ENCODE measurements at places on chromosomes 12 and 14.
A peak's percentile ranks its signal among the peaks of the same experiment; 100 is the strongest.

DNA sequence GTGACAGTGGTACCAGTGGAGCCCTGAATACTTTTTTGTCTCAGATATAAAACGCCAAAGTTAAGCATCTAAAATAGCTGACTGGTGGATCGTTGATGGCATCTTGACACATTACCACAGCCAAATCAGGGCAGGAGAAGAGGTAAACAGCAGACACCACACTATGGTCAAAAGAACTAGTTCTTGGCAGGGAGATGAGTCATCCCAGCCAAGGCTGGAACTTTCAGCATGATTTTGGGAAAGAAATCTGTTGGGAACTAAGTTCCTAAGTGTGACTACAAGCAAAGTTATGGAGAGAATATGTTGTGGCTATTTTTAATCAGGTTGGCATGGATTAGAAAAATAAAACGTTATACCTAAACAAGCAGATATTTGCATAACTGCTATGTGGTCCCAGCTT lies 36.9 kb downstream of the LGR5 start:
- peak; percentile 66 for DNase-seq

DNA sequence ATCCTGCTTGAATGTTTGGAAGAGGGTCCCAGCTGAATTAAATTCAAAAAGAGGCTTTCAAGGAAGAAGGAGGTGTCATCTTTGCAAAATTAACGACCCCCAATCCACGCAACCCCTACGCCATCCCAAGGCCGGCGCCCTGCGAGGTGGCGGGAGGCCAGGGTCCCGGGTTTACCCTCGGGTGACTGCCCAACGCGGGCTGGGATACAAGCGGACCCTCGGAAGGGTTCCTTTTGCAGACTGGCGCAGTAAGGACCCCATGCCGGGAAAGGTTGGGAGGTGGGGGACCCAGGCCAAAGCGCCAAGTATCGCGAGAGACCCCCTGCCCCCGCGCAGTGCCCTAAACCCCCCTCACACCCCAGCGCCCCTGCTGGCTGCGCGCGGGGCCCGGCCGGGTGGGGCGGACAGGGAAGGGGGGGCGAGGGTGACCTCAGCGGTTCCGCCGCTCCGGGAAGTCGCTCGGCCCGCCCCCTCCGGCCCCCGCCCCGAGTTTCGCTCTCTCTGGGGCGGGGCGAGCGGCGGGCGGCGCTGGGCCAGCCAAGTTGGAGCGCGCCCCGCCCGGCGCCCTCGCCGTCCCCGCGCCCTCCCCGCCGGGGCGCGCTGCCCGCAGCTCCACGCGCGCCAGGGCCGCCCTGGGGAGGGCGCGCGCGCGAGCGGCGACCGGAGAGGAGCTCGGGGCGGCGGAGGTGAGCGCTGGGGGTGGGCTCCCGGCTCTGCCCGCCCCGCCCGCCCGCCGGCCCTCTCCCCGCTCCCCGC lies 708 bp upstream of the ZBTB42 start:
- peak; percentile 73 for DNase-seq

- DNase-seq: no peak
Observed at GRCh38 chr14:28012629-28013415, 753.8 kb upstream of the FOXG1 start.

DNA sequence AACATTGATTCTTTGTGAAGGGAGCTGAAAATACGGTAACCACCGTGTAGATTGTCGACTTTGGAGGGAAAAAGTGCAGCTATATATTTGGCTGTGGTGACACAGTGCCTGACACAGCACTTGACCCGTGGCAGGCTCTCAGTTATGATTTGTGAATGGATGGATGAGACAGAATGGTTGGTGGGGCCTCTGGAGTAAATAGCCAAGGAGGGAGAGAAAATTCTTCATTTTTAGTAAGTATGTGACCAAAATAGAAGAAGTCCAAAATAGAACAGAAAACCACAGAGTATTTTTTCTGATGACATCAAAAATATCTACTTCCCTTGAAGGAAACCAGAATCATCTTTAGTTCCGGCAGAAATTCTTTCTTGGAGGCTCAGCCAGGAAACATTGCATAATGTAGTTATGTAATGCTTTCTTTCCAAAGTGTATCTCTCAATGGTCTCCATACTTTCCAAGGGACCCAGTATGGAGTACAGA lies 82.0 kb upstream of the WSCD2 start:
- peak; percentile 13 for DNase-seq

DNA sequence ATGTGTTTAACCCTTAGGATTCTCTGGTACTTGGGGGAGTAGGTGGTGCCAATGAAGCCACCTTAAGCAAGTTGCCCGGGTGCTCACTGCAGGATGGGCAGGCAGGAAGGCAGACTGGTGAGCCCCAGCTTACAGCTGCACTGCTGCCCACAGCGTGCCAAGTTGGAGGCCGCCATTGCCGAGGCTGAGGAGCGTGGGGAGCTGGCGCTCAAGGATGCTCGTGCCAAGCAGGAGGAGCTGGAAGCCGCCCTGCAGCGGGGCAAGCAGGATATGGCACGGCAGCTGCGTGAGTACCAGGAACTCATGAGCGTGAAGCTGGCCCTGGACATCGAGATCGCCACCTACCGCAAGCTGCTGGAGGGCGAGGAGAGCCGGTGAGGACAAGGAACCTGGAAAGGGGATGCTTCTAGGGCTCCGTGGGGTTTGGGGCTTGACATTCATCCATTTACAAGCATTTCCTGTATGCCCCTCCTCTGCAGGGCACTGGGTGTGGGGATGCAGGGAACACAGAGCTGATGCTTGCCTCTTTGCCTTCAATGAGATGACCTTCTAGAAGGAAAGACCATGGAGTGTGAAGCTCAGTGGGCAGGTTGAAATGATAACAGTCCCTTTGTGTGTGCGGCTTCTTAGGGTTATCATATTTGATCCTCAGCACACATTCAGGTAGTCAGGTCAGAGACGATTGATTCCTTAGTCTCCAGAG lies 12.4 kb downstream of the KRT7 start:
- DNase-seq: no peak

Data from fibroblast of pulmonary artery (primary cell).